ENCODE measurements at places on chromosomes 1 and 21.

DNA sequence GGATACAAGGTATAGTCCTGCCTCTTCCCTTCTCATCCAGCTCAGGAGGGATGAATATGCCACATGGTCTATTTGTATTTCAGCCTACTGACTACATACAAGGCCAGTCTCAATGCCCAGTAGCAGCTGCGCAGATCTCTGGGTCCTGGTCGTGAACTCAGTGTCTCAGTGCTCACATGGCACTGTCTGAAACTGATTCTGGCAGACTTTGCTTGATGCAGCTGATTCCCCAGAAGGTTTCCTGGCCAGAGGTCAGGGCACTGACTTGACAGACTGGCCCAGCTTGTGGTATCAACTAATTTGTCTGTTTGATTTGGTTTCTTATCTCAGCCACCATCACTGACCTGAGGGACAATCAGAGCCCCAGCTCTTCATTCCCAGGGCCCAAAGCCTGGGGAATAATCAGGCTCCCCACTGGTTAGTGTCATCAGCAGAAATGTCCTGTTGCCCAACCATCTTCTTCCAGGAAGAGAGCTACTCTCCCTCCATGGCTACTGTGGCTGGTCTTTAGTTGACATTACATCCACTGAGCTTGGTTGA lies 7.5 kb upstream of the SPRR4 start:
- DNase-seq: no peak

DNA sequence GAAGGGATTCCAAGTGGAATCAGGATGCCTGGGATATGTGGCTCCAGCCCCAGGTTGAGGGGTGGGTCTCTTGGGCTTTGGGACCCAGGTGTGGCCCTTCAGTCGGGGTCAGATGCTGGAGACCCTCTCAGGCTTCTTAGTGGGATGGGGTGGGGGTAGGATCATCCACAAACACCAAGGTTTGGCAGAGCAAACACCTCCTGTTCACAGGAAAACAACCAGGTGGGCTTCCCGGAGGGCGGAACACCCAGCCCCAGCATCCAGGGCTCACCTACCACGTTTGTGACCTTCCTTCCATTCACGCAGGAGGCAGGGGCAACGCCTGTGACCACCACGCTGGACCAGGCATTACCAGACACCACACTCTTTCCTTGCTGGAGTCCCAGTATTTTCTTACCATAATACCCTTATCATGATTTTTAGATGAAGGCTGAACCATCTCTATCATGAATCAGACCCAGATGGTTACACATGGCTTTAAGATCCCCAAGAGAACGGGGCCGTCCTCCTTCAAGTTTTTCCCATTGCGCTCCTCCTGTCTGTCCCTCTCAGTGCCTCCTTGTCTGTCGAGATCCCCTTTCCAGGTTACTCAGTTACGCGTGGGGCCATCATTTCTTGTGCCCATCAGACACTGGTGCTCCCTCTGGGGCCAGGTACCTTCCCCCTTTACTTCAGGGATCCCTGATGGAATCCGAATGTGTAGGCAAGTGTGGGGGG lies 428.2 kb downstream of the NPHP4 start:
- DNase-seq: no peak

DNA sequence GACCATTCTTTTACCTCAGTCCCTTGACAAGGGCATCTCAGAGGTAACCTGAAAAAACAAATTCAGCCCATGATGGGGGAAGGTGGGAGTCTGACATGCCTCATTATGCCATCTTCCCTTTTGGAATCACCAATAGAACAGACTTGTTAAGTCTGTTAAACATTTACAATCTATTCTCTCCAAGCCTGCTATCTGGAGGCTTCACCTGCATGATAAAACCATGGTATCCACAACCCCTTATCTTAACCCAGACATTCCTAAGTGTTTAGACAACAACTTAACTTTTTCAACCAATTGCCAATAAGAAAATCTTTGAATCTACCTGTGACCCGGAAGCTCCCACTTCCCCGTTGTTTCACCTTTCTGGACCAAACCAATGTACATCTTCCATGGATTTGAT lies 233.0 kb upstream of the CACYBP start:
- DNase-seq: no peak

DNA sequence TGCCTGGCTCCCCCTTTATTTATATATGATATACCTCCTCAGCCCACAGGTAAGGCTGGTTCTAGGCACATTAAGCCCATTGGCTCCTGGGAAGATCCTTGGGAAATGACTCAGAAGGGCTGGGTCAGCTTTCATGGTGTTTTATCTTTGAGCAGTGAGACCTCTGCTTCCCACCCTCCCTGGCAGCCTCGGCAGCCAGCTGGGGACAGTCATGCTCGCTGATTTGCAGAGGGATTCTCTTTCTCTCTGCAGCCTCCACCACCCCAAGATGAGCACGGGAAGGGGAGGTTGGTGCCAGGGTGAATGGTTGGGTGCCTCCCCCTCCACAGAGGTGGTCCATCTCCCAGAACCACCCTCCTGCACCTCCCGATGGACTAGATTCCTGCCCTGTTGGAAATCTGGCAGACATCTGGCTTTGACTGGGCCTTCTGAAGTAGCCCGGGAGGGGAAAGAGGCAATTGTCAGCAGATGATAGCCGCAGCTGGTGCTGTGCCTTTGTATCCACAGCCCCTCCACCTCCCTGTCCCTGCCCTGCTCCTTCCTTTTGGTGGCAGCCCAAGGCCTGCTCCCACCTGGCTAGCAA lies 24.6 kb downstream of the IER5 start:
- DNase-seq: peak; percentile 51

DNA sequence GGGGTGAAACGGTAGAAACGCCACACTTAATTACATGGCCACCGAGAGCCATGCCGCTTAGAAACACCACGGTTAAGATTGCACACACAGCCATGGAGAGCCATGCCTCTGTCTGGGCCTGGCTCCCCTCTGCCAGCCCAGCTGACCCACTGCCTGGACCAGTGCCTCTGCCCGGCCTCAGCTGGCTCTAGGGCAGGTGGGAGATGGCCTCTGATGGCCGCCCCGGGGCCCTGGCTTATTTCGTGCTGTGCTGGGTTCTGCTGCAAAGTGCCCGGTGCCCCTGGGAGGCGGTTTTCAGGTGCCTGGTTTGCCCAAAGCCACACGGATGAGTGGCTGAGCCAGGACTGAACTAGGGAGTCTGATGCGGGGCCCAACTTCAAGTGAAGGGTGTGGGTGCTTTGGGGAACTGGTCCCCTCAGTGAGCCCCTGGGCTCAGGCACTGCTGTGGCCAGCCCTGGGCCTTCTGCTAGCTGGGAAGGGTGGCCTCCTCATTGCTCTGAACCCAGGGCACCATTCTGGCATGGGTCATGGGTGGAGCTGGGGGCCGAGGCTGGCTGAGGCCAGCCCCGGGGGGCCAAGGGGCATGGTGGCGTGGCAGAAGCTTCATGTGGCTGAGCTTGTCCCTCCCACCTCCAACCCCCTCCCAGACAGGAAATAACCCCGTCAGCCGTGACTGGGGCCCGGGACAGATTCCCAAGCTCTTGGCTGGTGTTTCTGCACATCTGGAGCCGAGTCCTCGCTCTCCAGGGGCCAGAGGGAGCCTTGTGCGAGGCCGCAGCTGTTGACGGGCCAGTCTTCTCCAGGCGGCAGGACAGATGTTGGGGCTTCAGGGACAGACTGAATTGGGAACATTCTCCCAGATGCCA lies 1.9 kb upstream of the GPR153 start:
- no peak for DNase-seq

- no peak for DNase-seq
These were observed 34.0 kb downstream of the MACF1 start for GRCh38 chr1:39238476-39238875.

GRCh38 chr1:93707956-93708355 lies 26.3 kb upstream of the BCAR3 start:
- no peak for DNase-seq

DNA sequence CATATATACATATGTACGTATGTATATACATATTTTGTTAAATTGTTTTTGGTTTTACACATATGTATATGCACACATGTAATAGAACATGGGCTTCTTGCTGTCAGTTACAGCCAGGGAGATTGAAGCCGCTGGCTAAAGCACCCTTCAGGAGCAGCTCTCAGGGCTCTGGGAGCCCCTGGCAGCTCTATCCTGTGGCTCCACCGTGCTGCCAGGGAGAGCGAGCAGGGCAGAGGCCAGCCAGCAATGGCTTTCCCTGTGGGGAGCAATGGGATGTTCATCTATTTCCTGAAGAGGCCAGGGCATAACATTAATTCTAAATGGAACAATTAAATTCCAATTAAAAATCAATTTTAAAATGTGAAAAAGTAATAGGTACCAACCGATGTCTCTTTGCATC lies 102.9 kb downstream of the PSMG1 start:
- peak; percentile 42 for DNase-seq

All from NCI-H1092 (cell line).